ENCODE measurements at places on chromosomes 1 and 21.

DNA sequence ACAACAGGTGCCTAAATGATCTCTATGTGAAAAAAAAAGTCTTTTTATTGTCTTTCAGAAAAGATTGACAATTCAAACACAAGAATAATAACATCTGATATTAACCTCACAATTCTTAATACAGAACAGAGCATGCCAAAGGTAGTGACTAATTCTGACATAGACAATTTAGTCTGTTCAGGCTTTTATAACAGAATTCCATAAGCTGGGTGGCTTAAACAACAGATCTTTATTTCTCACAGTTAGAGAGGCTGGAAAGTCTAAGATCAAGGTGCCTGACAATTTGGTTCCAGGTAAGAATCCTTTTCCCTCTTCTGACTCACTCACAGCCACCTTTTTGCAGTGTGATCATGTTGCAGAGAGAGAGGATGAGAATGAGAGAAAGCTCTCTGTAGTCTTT lies 27.0 kb downstream of the DPYD start:
- DNase-seq = no peak

DNA sequence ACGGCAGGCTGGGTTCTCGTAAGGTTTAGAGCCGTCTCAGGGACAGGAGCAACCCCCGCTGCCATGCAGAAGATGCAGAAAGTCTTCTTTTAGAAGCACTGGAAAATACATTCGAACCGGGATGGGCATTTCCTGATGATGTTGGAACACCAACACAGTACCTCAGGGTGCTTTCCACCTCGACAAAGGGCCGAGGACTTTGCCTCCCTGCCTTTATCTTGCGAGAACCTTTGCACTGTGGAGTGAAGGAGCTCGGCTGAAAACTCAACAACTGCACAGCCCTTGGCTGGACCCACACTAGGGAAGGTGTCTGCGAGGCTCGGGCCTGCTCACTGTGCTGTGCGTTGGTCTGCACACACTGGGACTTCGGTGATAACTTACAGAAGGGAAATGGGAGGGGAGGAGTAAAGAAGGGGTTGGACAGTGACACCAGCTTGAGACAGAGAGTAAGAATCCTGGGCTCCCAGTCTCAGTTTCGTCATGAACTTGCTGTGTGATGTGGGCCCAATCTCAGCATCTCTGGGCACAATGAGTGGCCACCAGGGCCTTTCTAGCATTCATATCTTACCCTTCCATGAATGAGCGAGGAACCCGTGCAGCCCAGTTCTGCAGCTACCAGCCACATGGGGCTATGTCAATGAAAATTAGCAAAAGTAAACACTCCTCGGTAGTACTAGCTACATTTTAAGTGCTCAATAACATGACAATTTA lies 18.2 kb downstream of the RCAN1 start:
- no peak for DNase-seq

- no peak for DNase-seq
These were observed 106.2 kb upstream of the CYYR1 start for GRCh38 chr21:26679284-26679683.

GRCh38 chr21:23316190-23316589 lies 2291.1 kb downstream of the MRPL39 start:
- no peak for DNase-seq

DNA sequence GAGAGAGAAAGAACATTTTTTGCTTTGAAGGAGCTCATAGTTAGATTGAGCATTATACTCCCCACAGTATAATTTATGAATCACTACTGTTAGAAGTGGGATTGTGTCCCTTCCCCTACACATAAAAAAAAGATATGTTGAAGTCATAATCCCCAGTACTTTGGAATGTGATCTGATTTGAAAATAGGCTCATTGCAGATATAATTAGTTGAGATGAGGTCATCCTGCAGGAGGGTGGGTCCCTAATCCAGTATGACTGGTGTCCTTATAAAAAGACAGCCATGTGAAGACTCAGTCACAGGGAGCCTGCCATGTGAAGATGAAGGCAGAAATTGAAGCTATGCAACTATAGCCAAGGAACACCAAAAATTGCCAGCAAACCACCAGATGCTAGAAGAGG lies 76.4 kb downstream of the TGFB2 start:
- no peak for DNase-seq
